ENCODE measurements at places on chromosomes 2 and 18.

GRCh38 chr2:226208726-226209125, 590.9 kb downstream of the IRS1 start:
- no peak for DNase-seq

- DNase-seq, result no peak
Measured at GRCh38 chr2:49032126-49032525, 122.2 kb downstream of the FSHR start.

DNA sequence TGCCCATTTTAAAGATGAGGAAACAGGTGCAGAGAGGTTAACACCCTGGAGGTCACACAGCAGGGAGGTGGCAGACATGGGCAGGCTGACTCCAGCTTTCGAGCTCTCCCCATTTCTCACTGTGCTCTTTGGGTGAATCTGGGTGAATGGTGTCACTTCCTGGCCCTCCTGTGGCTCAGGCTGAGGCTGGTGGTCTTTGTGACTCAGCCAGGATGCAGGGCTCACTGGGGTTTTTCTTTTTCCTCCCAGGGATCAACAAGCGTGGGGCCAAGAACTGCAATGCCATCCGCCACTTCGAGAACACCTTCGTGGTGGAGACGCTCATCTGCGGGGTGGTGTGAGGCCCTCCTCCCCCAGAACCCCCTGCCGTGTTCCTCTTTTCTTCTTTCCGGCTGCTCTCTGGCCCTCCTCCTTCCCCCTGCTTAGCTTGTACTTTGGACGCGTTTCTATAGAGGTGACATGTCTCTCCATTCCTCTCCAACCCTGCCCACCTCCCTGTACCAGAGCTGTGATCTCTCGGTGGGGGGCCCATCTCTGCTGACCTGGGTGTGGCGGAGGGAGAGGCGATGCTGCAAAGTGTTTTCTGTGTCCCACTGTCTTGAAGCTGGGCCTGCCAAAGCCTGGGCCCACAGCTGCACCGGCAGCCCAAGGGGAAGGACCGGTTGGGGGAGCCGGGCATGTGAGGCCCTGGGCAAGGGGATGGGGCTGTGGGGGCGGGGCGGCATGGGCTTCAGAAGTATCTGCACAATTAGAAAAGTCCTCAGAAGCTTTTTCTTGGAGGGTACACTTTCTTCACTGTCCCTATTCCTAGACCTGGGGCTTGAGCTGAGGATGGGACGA, 13.2 kb downstream of the ITM2C start:
- DNase-seq, result peak; percentile 57

DNA sequence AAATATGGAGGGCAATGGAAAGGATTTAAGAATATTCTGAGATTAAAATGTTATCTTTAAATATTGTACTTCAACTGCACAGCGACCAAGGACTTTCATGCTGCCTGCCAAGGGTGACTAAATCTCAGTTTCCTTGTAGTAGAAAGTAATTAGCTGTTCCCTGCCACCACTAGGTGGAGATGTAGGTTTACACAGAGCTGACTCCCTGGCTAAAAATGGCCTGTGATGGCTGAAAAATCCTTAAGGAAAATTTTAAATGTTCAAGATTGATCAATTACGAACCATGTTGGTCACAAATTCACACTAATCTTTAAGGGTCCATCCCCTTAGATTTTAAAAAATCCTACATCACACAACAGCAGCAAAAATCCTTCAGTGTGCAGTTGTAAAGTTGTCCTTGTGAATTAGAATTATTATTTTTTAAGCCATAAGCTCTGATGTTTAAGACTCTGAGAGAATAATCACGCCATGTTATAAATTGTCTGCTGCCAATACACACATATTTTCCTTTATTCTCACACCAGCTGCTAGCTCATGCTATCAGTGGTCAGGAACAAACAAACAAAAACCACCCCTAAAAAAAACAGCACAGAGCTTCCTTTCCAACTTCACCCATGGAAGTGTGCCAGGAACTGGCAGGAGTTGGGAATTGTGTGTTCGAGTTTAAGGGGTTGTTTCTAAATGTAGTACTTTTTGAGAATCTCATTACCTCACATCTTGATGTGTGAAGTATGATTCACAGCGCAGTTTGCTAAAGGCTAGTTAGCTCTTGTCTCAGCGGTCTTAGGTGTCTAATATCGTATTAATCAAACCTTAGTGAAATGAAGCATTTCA, 399.8 kb downstream of the TMEM182 start:
- no peak for DNase-seq

GRCh38 chr18:46297621-46298020, 193.4 kb downstream of the HAUS1 start:
- DNase-seq, result no peak

- DNase-seq, result no peak
Measured at GRCh38 chr2:223894009-223894408, 51.1 kb downstream of the WDFY1 start.

DNA sequence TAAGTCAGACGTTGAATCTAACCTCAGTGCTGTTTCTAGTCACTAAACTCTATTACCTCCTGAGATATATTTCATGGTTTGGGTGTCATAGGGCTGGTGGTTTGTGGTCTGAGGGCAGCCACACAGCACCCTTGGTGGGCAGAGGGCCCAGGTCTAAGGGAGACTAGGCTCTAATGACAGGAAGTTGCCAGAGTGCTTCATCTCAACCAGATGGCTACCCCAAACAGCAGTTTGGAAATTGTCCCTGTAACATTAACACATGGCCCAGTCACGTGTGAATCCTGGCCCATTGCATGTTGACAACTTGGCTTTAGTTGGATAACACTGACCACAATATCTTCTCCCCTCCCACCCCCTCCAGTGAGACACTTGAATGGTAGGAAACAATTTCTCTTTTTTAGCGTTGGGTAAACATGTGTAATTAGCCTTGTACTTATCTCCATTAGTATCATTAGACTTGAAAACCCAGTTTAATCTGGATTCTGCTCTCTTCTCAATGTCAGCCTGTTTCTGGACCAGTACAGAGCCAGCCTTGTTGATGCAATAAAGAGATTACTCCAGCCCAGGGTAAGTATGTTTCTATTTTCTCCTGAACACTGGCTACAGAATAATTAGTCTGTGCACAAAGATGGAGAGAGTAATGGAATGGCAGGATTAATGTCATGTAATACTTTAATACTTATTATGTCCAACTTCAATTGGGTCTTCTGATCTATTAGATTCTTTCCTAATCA, 187.8 kb upstream of the SIX3 start:
- DNase-seq, result no peak

- DNase-seq, result no peak
Measured at GRCh38 chr2:16251511-16252225, 311.3 kb downstream of the MYCN start.

DNA sequence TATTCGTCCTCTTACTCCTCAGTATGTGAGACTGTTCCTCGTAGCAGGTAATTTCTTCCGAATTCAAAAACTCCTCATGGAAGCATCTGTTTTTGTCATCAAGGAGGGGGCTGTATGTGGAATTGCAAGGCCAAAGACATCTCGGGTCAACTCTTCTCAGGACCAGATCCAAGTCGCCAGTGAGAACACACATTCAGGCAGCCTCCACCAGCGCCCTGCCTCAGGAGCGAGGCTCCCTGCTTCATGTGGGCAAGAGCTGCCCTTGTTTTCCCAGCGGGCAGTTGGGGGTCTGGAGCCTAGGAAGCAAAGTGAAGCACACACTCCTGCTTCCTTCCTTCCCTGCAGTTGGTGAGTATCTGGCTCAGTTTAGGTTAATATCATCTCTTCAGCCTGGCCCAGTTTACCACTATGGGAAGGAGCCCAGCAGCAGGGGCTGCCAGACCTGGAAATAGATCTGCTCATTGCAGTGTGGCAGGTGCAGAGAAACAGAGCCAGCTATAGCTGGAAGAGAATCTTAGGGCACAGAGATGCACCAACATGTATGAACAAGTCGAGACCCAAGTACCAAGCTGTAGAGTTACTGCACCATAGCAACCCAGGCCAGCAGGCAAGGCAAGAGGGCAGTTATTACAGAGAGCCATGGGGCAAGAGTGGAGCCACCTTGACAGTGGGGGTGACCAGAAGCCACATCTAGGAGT, 25.3 kb downstream of the TMEM127 start:
- no peak for DNase-seq

DNA sequence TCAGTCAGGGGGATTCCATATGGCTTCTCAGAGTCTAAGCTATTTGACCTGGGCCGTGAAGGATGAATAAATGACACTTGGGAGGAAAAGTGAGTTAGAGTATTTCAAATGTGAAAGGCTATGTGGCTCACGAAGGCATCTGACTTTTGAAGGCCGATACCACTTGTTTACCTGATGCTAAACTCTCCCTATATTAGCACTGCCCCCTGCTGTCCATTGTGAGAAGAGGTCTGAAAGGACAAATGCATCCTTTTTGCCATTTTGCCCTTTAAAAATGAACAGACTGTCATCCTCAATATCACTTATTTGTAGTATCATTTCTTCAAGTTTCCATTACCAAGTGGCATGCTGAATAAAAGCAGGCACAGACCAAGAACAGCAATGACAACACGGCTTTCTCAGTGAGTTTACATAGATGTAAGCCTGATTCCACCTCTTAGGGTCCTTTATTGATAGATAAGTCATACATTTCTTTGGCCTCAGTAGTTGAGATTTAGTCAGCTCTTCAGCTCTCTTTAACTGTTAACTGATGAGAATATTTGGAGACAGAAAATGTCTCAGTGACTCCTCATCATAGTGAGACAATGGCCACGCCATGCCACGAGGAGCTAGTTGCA, 40.1 kb downstream of the DOCK10 start:
- no peak for DNase-seq

DNA sequence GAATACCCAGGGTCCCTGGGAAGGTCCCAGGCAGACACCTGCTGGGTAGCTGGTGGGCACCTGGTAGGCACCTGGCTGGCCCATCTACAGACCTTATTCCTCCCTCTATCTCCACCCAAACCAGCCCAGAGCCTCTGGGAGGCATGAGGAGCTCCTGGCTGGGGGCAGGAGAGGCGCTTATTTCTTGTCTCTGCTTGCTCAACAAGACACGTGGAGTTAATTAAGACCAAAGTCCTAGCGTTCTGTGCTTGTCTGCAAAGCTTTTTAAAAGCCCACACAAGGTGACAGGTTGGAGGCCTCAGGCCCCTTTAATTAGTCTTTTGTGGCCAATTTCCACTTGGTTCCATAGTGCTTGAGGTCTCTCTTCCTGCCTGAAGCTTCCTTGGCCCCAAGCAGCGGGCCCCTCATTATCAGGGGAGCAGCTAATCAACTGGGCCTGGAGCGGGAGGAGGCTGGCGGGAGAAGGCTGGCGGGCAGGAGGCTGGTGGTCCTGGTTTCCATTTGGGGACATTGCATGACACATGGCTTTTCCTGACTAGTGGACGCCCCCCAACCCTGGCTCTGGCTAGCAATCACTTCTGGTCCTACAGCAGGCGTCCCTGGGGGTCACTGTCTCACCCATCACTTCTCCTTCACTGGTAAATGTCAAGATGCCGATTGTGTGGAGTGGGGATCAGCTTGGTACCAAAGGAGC, 65.4 kb upstream of the HDAC4 start:
- no peak for DNase-seq

DNA sequence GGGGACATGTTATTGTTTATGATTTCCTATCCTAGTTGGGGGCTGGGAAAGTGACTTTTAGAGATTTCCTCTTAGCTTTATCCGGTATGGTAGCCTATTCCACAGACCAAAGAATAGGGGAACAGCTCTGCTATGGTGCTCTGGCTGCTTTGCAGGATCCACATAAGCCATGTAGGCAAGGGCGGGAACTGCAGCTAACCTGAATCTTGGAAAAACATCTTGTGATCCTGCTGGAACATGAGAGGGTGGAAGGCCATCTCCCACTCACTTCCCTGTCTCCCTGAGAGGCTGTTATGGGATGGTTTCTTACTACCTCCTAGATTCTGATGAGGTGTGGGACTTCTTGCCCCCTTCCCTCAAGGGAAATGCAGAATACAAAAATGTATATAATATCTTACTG, 2.0 kb upstream of the DARS1 start:
- DNase-seq, result no peak

DNA sequence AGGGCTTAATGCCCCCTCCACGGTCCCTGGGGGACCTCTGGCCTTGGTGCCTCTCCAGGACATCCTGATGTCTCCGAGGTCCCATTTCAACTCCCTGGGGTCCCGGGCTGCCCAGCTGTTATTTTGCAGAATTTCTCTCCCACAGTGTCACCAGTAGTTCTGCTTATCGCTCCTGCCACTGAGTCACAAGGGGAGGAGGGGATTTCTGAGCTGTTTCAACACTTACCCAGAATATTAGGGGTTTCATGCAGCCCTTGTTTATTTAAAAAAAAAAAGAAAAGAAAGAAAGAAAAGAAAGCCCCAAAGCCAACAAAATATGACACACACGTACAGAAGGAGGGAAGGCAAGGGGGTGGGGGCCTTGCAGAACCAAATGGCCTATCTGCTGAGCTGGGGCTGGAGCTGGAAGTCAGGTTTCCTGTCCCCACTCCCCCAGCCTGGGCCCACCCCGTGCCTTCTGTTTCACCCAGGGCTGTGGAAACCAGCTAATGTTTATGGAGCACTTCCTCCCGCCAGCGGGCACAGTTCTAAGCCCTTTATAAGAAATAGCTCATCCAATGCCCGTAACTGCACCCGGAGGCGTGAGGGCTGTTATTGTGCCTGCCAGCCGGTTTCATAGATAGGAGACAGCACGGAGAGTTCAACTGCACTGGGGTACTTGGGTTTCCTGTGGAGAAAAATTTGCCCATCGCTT, 8.4 kb upstream of the ARID5A start:
- DNase-seq, result no peak

GRCh38 chr2:156649596-156649995, 213.4 kb downstream of the GPD2 start:
- no peak for DNase-seq

- peak; percentile 51 for DNase-seq
Measured at GRCh38 chr18:57630002-57630753, 8.5 kb upstream of the NARS1 start.

- DNase-seq, result no peak
Measured at GRCh38 chr2:69119104-69119894, 106.3 kb downstream of the ANTXR1 start.

GRCh38 chr18:63224630-63225029, 94.9 kb downstream of the BCL2 start:
- no peak for DNase-seq

GRCh38 chr2:69589973-69590652, 53.4 kb downstream of the AAK1 start:
- DNase-seq, result no peak

- no peak for DNase-seq
Measured at GRCh38 chr2:119523383-119523951, 816 bp downstream of the SCTR start.

- no peak for DNase-seq
Measured at GRCh38 chr2:187922846-187923245, 368.6 kb upstream of the TFPI start.

DNA sequence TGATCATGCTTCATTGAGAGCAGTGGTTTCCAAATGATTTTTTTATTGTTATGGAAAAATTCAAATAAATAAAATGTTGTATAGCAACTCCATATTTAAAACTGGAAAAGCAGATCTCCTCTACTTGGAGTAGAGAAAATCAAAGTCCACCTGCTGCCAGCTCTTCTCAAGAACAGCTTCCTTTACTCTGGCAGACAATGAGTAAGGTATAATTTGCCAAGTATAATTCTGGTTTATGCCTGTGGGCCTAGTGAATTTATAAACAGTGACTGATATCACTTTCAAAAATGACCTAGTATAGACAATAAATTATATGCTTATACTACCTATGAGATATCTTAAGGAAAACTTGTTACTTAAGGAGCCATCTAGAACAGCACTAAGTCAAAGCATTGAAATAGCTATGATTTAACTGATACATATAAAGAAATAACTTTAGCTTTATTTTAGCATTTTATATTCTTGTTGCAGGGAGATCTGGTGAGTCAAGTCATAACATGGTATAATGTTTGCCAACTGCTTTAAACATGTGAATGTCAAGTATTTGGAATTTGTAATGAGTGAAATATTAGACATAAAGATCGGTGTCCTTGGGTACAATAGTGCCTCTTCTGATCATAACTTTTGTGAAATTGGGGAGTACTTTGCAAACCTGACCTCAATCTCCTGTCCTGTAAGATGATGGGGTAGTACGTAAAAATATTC, 1389.1 kb upstream of the PIK3C3 start:
- DNase-seq, result no peak
